GM23338 (cell line): ENCODE measurements at places on chromosomes 7 and 10.

- no peak for DNase-seq
Observed at GRCh38 chr10:80671847-80672246, 134.1 kb downstream of the SH2D4B start.

DNA sequence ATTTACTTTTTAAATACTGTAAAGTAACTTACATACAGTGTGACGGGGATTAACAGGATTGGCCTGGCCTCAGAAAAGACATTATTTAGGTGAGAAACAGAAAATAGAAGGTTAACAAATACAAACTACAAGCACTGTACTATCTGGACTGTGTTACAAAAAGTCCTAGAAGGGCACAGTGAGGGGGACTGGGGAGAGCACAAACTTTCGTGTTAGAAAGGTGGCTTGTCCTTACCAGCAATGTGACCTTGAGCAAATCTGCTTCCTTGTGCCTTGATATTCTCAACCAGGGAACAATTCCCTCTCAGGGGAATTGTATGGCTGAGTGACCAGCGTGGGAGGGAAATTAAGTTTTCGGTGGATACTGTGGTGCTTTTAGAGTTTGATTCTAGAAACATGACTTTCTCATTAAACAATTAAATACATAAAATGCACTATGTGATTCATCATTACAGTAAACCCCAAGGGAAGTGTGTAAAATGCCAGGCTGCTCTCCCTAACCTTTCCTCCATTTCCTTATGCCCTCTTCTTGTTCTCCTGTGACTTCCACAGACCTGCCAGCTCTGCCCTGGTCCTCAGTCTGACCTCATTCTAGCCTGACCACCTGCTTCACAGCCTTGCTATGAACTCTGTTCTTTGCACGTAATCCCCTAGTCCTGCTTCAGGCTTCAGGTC lies 57.7 kb downstream of the OSBPL3 start:
- DNase-seq, result no peak

DNA sequence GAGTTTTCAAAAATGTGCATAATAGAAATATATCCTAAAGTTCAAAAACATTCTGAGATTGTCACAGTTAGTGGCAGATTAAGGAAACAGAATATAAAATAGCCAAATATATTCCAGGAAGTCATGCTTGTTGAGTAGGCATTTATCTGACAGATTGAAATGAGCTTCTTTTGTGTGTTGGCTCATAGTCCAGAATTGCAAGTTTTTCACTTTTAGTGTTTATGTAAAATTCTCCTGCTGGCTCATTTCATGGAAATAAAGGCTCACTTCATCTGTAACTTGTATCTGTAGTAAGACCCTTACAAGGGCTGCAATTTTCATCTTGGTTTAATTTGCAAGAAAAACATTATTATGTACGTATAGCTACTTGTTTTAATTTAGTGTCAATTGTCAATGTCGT lies 93.5 kb downstream of the MCU start:
- DNase-seq, result no peak

DNA sequence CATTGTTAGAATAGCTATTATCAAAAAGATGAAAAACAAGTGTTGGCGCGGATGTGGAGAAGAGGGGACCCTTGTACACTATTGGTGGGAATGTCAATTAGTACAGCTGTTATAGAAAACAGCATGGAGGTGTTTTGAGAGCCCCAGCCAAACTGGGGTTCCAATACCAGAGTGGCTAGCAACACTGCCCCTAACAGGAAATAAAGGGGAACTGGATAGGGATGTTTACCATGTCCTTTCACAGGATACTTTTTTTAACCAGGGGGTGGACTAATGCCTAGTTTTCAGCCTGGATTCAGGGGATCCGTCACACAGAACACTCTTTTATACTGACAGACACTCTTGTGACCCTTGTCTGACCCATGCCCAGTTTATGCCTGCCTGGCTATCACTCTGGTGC lies 6.9 kb upstream of the GSTK1 start:
- DNase-seq, result peak; percentile 61

GRCh38 chr10:11018855-11019631 lies 1.4 kb downstream of the CELF2 start:
- no peak for DNase-seq

DNA sequence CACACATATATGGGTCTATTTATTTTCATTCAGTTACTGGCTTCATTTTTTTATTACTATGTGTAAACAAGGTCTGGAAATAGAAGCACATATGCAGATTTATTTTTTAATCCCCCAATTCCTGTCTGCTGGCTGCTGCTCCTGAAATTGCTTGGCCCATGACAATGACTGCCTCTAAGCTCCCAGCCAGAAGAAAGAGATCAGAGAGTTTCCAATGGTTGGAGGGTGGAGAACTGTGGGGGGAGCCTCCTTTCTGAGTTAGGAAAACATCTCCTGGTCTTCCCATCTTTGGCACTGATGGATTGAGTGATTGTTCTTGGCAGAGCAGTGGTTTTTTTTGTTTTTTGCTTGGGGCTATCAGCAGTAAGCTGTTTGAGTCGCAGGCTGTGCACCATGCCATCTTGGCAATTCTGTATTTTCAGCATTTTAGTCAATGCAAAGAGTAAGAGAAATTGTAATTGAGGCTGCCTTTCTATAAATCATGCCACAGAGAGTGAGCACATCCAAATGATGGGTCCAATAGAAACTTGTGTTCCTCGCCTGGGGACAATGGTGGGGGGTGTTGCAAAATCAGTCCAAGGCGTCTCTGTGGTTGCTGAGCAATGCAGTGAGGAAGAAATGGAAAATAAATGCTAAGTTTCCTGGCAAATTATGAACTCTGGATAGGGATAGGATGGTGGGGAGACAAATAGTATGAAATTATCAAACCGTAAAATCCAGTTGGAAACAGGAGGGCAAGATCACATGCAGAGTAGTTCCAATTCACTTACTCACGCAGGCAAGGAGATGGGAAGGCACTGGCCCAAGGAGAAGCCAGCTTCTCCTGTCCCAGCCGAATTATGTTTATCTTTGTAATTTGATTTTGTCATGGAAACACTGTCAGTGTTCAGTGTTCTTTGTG lies 382.4 kb downstream of the SORCS3 start:
- DNase-seq, result no peak

- DNase-seq, result no peak
Observed at GRCh38 chr10:14749070-14749809, 25.5 kb downstream of the FAM107B start.

GRCh38 chr10:128852902-128853301 lies 614.1 kb upstream of the MGMT start:
- DNase-seq, result no peak

DNA sequence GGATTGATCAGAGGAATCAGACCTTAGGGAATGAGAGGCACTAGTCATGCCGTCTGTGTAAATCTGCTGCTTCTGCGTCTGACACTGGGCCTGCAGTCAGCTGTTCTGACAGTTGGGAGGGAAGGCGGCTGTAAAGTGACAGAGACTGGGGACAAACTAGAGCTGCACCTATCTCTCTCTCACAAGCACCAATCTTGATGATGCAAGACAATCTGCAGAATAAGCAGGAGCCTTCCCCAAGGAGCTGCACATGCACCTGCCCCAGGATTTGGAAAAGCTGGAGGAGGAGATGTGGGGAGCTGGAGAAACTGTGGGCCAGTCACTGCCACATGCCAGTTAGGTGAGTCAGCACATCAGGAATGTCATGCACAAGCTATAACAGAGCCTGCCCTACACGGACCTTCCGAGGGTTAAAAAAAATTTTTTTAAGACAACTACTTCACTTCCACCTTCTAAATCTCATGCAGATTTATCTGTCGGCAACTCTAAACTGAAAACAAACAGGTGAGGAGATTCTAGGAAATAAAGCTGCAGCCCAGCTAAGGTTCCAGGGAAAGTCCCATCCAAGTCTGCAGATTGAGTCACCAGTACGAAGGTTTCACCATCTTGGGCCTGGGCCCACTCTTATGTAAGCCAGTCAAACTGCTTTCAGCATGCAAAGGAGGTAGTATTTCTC lies 39.2 kb downstream of the ENO4 start:
- DNase-seq, result peak; percentile 63

GRCh38 chr7:129167817-129168216 lies 20.6 kb upstream of the SMO start:
- DNase-seq, result no peak

DNA sequence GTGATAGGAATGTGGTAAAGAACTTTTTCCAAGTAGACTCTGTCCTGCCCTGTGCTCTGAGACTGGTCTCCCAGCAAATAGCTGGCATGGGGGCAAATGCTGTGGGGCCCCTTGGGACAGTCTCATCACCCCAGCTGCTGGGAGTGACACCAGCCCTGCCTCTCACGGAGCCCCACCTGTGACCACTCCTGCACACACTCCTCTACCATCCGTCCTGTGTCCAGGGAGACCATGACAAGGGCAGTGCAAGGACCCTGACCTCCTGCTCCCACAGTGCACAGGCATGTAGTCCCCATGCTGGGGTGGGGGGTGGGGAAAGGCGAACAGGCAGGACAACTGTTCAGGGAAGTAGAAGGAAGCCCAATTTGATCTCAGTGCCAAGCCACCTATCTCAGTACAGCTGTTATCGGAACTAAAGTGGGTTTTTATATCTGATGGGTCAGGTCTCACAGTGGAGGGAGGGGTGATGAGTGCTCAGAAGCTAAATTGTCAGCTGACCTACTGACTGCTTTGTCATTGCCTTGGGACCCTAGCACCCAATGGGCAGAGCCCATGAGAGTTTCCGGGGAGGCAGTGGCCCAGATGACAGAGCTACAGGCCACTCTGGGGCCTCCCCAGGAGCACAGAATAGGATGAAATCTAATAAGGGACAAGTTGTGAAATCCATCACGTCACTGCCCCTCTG lies 24.5 kb downstream of the VSTM4 start:
- no peak for DNase-seq

DNA sequence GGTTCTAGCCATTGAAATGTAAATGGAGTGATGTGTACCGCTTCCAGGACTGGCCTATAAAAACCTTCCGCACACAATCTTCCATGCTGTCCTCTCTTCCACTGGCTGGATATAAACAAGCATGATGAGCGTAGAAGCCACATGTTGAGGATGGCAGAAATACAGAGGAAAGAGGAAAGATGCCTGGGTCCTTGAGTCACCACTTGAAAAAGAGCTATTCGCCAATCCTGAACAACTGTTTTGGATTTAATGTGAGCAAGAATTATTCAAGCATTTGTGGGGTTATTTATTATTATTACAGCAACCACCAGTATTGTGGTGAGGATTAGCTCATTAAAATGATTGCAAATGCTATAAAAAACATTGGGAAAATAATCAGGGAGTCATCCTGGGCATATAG lies 45.8 kb upstream of the PLXNA4 start:
- no peak for DNase-seq

- DNase-seq, result peak; percentile 41
Observed at GRCh38 chr7:46534664-46535588, 613.9 kb upstream of the IGFBP3 start.

DNA sequence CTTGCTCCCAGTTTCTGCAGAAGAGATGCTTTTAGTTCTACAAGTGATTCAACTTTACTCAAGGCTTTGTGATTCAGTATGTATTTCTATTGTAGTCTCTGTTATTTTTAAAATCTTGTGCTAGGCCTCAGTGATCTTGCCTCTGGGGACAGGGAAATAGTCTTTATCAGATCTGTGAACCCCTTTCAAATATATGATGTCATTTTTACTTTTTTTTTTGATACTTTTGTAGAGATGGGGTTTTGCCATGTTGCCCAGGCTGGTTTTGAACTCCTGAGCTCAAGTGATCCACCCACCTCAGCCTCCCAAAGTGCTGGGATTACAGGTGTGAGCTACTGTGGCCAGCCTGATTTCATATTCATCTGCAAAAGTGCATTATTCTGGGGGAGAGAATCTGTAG lies 3.4 kb downstream of the SNX10 start:
- DNase-seq, result no peak

- peak; percentile 58 for DNase-seq
Observed at GRCh38 chr10:7872041-7872442, 53.7 kb downstream of the TAF3 start.

GRCh38 chr10:71301371-71301916 lies 17.6 kb upstream of the SLC29A3 start:
- no peak for DNase-seq

DNA sequence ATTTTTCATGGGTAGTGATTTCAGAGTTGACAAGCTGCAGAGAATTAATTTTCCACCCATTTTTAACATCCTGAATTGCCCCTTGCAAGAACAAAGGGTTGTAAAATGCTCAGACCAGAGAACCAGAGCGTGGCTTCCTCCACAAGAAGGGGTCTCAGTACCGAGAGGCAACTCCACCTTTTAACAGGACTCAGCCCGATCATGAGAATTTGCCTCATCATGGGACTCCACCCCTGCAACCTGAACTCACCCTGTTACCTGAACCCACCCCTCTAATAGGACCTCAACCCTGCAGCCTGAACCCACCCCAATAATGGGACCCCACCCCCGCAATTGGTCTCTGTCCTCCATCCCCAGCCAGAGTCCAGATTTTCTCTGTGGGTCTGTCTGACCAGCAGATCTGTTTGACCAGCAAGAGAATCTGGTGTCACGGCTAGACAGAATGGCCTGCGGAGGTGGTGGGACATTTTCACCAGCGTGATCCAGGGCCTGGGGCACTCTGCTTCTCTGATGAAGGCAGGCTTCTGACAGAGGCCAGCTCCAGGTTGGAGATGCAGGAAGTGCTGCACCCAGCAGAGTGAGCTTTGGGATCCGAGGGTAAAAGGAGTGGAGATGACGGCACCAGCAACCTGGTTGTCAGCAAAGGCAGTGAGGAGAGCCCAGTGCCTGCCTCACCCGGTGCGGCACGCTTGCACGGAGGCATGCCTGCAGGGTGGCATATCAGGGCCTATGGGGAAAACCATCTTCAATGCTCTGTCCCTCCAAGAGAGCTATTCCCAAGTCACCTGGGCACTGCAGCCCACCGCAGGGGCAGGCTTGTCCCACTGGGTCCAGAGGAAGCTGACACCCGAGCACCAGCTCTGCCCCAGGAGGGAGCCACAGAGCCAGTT lies 136.6 kb downstream of the TCERG1L start:
- no peak for DNase-seq

DNA sequence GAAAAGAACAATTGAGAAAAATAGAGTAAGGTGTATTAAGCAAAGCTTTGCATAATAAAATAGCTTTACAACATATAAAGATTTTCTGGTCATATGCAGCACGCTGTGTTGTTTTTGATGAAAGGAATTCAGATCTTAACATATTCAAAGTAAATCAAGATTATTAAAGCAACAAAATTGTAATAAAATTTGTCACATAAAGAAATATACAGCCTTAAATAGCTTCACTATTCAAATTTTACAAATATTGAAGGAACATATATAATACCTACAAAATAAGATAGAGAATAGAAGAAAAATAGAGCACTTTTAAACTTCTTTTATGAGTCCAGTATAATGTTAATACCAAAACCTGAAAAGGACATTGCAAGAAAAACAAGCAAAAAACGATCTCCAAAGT lies 749.1 kb upstream of the POT1 start:
- DNase-seq, result no peak

GRCh38 chr10:71825217-71825616 lies 25.8 kb downstream of the PSAP start:
- no peak for DNase-seq
